ENCODE measurements at places on chromosomes 2 and 18. TPM values are rescaled to one million over a fixed set of nuclear protein-coding genes. Genes with fewer than 3 reads are reported as not detected.

MPP4 gene
- not detected for total RNA-seq

- peak; percentile 20 for DNase-seq
Observed at GRCh38 chr2:237904831-237905599, 45.6 kb downstream of the RAMP1 start.

- DNase-seq = no peak
Observed at GRCh38 chr18:76445741-76446232, 49.3 kb downstream of the ZNF516 start.

DNA sequence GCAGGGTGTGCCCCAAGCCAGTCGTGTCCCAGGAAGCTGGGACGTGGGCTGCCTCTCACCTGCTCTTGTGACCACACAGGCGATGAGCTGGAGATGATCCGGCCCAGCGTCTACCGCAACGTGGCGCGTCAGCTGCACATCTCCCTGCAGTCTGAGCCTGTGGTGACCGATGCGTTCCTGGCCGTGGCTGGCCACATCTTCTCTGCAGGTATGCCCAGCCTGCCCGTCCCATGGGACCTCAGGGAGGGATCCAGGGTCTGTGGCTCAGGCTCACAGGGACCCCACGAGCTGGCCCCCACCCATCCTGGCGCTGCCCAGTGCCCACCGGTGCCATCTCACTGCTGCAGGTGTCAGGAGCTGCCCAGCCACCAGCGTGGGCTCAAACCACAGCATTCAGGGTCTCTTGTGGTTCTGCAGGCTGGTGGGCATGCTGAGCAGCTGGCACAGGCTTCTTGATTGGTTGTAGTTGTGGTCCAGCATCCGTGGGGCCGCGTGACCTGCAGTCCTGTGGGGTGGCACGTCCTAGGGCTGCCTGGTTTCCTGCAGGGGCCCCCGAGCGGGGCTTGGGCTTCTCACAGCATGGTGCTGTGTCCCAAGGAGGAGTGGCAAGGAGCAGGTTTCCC, 3.8 kb downstream of the BOK start:
- no peak for DNase-seq

DNA sequence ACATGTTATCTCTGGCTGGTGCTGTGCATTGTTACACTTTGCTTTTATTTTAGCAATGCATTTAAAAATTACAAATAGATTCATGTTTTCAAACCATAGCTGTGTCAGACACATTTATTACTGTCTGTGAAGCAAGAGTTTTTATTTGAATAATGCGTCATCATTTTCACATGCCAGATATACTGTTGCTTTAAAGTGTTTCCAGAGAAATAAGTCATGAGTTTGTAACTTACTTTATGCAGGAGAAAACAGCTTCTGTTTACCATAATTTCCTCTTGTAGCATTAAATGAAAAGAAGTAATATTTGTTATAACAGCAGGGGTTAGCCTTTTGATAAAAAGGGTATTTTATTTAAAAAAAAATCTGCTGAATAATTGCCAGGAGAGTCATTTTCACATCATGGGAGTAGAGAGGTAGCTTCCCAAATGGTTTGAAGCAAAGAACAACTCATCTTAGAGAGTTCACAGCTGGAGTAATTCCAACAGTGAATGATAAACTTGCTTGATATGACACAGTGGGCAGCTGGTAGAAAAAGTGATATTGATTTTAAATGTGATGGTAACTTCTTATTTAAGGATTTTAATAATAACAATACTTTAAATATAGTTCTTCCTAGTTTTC, 1274.5 kb upstream of the CRIM1 start:
- no peak for DNase-seq
